ENCODE measurements at places on chromosomes 11 and 22. TPM values are rescaled to one million over a fixed set of nuclear protein-coding genes. Genes with fewer than 3 reads are reported as not detected.
A peak's percentile ranks its signal among the peaks of the same experiment; 100 is the strongest.

- DNase-seq: peak; percentile 75
Observed at GRCh38 chr11:115215694-115216617, 288.3 kb downstream of the CADM1 start.

DNA sequence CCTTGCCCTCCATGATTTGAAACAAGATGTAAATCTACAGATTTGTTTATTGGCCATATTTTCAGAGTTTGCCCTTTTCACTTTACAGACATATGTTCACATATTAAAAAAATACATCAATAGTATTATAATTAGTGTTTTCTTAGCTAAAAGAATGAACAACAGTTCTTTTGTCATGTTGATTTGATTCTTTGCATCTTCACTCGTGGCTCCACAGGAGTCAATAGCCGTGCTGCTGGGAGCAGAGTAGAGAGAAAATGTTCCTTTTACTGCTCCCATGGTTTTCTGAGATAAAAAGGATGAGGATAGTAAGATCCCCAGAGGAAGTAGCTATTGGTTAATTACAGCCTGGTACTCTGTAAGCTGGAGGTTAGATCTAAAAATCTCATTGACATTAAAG, 151.2 kb downstream of the PGR start:
- peak; percentile 76 for DNase-seq

The SERPING1 gene
- polyA plus RNA-seq: 54.7 TPM

GRCh38 chr22:28151151-28151816, 232.2 kb upstream of the PITPNB start:
- no peak for DNase-seq

GRCh38 chr11:66877588-66878385, 20.9 kb downstream of the LRFN4 start:
- DNase-seq: no peak

GRCh38 chr11:102734650-102735049, 9.9 kb upstream of the MMP8 start:
- DNase-seq: no peak

The SEPTIN3 gene
- 19.4 TPM for polyA plus RNA-seq

DNA sequence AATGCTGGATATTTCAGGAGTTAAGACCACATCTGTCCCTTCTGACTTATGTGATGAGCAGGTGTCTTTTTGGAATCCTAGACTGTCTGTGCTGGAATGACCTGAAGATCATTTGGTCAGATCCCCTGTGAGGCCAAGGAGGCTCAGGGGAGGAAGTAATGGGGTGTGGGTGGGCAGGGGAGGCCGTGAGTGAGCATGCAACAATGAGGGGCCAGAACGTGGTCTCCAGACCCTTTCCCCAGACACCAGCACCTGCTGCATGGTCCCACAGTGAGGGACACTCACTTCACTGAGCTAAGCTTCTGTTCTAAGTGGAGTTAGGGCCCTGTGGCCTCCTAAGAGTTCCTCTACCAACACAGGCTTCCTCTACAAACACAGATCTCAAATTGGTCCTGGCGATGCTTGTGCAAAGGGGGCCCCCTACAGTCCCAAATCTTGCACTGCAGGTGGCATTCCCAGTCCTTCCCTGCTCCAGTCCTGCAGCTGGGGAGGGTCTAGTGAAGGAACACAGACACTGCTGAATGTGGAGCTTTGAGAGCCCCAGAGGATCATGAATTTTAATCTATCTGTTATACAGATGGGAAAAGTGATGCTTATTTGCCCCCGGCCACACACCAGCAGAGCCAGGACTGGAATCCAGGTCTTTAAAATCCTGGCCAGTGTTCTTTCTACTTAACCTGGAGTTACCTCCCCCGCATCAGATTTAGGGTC, 7.4 kb downstream of the USP2 start:
- peak; percentile 93 for DNase-seq

The TIGD3 gene
- 1.5 TPM for polyA plus RNA-seq

- peak; percentile 80 for DNase-seq
Observed at GRCh38 chr11:118928870-118929500, 3.3 kb upstream of the BCL9L start.

GRCh38 chr11:14270690-14271542, 88.1 kb downstream of the RRAS2 start:
- DNase-seq: no peak

The NEAT1 gene
- polyA plus RNA-seq: 5.3 TPM

GRCh38 chr22:35170716-35171697, 86.3 kb upstream of the HMGXB4 start:
- DNase-seq: no peak

The MMP8 gene
- polyA plus RNA-seq: not detected

The DCHS1 gene
- 2.3 TPM for polyA plus RNA-seq

GRCh38 chr11:113675003-113675561, 31.0 kb downstream of the TMPRSS5 start:
- DNase-seq: no peak

- DNase-seq: no peak
Observed at GRCh38 chr11:123659311-123659710, 4.9 kb upstream of the SCN3B start.

DNA sequence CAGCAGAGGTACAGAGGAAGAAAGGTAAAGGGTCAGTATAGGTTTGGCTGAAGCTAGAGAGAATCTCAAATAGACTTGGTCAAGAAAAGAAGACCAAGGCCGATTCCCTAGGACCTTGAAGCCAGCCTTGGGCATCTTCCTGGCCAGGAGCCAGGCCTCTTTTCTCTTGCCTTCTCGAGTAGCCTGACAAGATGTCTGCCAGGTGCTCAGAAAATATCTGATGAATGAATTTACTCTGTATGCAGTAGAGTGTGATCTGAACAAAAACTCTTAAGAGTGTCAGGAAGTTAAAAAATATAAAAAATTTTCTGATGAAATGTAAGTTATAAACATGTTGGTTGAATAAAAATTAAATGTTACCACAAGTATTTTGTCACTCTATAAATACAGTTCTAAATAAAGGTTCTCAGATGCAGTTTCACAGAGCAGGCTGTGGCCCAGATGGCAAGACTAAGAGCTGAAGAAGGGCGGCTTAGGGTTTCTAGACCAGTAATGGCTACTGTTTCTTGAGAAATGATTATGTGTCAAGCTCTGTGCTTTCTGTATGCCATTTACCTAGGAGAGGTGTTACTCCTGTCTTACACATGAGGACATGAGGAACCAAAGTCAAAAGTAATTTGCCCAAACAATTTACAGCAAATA, 98.1 kb downstream of the ATXN10 start:
- DNase-seq: no peak

GRCh38 chr11:129308241-129308865, 67.3 kb upstream of the BARX2 start:
- DNase-seq: no peak

The CNTN5 gene
- not detected for polyA plus RNA-seq

DNA sequence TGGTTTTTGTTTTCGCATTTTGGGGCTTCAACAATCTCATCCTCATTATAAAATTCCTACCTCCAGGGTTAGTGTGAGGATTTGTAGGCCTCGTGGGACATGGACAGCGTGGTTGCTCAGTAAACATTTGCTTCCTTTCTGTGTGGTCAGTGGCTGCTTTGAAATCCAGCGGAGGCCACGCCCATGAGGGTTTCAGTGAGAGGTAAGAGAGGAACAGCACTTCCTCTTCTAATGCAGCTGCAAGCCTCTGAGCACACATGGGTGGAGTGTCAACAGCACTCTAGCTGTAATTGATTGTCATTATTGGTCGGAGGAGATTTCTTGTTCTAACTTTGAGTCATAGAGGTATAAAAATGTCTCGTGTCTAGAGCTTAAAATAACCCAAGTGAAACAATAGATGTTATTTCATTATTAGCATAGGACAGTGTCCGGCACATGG, 6.0 kb upstream of the ARHGAP42 start:
- peak; percentile 69 for DNase-seq

GRCh38 chr11:47399860-47400767, 8.3 kb upstream of the SLC39A13 start:
- peak; percentile 75 for DNase-seq

- DNase-seq: no peak
Observed at GRCh38 chr11:110526323-110526722, 96.6 kb downstream of the FDX1 start.

The OTOG gene
- 0.40 TPM for polyA plus RNA-seq

GRCh38 chr22:31155422-31155821, 4.6 kb upstream of the RNF185 start:
- DNase-seq: no peak

DNA sequence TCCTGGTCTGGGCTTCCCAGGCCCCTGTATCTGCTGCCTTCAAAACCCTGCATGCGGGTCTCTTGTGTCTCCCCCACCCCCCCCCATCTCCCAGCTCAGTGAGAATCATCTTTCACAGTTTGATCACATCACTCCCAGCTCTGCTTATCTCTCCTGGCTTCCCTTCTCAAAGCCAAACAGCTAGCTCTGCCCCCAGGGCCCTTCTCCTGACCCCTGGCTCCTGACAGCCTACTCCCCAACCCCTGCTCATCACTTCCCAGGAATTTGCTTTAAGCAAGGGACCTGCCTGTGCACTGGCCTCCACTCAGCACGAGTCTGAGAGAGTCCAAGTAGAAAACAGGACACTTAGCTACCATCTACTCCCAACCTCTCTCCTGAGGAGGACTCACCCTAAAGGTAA, 342.7 kb downstream of the TENM4 start:
- no peak for DNase-seq

DNA sequence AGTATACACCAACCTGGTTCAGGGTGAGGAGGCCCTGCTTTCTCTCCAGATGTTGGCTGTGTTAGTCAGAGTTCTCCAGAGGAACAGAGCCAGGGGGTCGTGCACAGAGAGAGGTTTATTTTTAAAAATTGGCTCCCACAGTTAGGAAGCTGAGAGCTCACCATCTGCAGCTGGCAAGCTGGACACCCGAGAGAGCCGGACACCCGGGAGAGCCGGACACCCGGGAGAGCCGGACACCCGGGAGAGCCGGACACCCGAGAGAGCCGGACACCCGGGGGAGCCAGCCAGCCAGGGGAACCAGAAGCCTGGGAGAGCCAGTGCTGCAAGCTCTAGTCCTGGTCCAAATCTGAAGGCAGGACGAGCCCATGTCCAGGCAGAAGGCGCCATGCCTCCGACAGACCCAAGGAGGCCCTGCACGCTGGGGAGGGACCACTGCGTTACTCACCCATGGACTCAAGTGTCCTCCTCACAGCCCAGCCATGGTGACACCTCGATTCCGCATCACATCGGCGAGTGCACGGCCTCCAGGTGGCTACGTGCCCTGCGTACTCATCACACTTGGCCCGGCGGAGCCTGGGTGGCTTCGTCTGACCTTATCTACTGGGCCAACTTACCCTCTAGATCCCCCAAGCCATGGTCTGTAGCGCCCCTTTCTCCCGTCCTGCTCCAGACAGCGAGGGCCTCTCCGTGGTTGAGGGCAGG, 99.0 kb downstream of the BRD1 start:
- no peak for DNase-seq

DNA sequence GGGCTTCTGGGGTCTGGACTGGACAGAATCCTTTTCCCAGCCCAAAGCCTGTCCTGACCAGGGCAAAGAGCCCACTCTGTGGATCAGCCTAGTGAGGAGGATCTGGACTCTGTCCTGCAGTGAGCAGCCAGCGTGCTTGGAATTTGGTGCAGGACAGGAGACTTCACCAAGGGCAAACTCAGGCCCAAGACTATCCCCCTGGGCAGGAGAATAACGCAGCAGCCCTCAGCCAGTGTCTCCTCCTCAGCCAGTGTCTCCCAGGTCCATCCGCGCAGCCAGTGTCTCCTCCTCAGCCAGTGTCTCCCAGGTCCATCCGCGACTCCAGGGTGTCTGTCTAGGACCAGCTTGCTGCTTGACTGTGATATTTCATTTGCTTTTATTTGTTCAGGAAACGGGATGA, 1334.0 kb downstream of the TBC1D22A start:
- no peak for DNase-seq

DNA sequence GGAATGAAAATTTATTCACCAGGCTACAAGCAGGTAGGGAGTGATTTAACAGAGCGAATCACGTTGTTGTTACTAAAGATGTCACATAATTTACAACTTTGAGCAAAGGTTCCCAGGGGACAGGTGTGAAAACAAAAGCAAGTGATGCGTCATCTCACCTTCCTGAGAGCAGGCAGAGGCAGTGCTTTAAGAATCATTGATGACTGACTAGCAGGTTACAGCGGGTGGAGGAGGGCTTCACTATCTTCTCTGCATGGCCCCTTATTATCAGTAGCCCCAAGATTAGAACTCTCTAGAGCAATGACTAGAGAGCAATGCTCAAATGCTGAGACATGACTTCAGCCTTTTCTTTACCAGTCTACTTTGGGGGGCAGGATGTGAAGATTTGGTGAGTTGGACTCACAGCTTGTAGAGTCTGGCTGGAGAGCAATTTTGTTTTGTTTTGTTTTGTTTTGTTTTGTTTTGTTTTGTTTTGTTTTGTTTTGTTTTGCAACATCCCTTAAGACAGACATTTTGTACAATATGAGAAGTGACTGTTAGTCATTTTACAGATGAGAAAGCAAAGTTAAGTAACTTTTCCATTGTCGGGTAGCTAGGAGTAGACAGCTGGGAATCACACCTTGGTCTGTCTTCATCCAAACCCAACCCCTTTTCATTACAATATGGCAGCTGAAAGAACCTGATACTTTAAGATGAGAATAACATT, 84.8 kb downstream of the SLC1A2 start:
- DNase-seq: no peak

The LDHAL6A gene
- 0.10 TPM for polyA plus RNA-seq

DNA sequence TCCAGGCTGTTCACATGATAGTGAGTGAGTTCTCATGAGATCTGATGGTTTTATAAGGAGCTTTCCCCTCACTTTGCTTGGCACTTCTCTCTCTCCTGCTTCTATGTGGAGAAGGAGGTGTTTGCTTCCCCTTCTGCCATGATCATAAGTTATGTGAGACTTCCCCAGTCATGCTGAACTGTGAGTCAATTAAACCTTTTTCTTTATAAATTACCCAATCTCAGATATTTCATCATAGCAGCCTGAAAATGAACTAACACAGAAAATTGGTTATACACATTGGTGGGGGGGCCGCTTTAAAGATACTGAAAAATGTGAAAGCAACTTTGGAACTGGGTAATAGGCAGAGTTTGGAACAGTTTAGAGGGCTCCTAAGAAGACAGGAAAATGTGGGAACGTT, 741.1 kb upstream of the LUZP2 start:
- no peak for DNase-seq

The KIF18A gene
- polyA plus RNA-seq: 22.2 TPM
